ENCODE measurements at places on chromosomes 13 and 19. TPM values are rescaled to one million over a fixed set of nuclear protein-coding genes. Genes with fewer than 3 reads are reported as not detected.

Gene LPAR2
- total RNA-seq = 19.8 TPM

Gene ZNF470
- total RNA-seq = 18.1 TPM

Gene TEX101
- not detected for total RNA-seq

Gene CACNG7
- total RNA-seq = 5.1 TPM
